ENCODE measurements at places on chromosomes 16 and 17.

GRCh38 chr17:49240619-49241018 lies 10.0 kb upstream of the PHOSPHO1 start:
- no peak for DNase-seq

DNA sequence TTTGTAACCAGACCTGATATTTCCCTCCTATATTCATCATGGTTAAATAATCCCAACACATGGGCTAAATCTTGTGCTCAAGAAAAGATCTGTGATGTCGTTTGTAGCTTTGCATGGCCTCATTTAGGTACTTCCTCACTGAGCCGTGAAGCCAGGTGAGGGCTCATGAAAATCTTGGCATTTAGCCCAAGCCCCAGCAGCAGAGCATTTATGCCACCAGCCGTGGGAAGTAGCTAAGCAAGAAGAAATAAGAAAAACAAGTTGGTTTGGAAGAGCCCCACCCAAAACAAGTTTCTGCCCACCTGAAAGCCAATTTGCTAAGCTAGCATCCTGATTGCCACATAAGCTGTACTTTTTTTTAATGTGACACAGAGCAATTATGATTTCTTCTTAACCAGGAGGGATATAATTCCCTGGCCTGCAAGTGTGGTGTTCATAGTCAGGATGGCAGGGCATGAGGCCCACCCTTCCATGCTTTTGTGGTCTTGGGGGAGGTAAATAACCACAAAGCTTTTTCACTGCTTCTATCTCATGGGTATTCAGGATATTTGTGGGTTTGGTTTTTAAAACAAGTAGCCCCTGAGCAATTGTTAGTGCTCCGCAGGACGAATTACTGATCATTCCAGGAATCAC lies 10.5 kb downstream of the TMIGD1 start:
- no peak for DNase-seq

- no peak for DNase-seq
Observed at GRCh38 chr17:79539944-79540705, 70.7 kb downstream of the RBFOX3 start.

DNA sequence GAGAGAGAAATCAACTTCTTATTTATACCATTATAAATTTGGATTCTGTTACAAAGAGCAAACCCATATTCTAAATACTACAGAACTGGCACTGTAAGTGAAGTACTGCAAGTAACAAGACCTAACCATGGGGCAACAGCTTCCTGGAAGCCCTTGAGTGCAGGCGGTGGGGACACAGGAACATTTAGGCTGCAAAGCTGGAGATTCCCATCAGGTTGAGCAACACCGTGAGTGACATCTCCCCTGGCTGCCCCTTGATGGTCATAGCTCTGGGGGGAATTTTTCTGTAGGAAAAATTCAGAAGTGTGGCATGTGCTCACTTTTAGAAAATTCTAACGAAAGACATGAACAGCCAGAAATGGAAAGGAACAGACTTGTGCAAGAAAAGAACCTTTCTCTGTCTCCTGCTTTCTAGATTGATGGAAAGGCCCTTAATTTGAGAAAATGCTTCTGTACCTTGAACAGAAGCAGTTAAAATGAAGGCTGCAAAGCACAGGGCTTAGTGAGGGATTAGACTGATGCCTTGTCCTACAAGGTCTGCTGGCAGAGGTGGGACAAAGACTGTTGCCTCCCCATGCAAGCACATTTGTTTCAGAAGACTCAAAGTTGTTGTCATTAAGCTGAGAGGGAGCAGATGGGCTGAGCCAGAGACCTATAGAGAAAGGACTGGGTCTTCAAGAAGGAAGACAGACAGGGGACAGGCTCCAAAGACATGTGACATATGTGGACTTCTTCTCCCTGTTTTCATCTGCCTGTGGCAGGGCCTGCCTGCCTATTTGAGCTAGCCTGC lies 380.8 kb downstream of the SLC39A11 start:
- no peak for DNase-seq

DNA sequence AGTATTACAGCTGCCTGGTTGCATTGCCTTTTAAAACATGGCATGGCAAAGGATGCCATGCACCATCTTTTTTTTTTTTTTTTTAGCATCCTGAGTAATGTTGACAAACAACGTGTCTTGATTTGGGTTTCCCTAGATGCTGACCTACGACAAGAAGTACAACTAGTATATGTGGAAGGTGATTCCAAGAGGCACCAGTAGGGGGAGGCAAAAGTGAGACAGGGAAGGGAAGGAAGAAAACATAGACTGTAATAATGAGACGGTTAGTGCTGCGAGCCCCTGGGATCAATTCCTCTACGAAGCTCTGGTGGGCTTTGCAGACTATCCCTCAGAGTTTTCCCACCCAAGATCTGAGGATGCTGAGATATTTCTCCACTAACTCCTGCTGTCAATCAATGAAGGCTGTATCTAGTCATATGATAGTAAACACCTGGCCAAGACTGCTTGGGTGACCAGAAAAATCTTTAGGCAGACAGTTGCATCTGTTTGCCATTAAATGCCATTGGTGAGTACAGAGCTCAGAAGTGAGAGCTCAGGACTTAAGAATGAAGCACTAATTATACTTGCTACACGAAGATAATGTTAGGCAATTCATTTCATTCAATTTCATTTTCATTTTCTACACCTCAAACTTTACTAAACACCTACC lies 458.6 kb upstream of the GOT2 start:
- no peak for DNase-seq

DNA sequence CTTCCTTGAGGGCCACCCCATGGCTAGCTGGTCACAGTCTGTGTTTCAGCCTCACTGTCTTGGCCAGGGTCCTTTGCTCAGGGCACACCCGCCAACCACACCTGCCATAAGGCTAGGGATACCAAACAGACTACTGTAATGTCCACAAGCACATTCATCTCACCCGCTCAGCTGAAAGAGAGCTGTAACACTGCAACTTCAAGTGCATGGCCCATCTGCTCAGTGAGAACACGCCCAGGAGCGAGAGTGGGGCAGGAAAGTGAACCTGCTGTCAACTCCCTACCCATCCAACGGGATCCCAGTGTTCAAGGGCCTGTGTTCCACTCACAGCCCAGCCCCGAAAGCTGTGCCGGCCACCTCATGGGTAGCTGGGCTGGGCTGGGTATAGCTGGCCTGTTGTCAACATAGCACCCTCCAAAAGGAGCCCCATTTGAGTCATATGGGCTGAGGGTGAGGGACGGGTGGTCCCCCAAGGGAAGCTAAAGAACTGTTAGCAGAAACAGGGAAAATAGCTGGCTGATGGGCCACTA lies 55.7 kb downstream of the SCNN1B start:
- DNase-seq: no peak

DNA sequence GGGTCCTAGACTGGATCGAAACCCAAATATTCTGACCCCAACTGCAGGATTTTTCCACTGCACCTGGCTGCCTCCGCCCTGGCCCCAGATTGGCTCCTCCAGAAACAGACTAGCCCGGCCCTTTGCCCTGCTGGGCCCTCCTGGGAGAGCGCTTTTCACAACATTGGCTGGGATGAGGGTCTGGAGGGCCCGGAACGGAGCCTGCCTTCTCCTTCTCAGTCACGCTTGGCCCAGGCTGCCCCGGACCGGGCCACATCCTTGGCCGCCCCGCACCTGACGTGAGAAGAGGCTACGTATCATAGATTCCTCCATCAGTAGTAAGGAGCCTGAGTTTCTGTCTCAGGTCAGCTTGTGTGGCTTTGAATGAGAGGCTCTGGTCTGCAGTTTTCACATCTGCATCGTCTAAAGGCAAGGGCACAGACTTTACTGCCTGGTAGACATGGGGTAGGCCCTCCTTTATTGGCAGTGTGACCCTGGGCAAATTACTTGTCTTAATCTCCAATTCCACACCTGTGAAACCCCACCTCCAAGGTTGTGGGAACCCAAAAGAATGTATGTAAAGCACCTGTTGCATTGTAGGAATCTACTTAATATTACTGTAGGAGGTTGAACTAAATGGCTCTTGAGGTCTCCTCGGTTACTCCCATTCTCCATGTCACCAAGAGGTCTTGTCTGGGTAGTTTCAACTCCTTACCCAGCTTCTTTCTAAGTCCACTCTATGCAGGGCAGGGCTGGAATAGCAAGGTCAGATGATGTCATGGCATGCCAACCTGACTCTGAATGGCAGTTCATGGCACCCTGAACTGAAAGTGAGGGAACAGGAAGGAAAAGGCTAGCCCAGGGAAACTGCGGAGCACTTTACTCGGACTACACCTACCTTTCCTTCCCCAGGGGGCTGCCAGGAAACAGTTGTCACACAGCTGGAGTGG lies 661 bp downstream of the LRRC3C start:
- DNase-seq: peak; percentile 81

- no peak for DNase-seq
Observed at GRCh38 chr16:69116256-69116875, 10.9 kb downstream of the HAS3 start.

DNA sequence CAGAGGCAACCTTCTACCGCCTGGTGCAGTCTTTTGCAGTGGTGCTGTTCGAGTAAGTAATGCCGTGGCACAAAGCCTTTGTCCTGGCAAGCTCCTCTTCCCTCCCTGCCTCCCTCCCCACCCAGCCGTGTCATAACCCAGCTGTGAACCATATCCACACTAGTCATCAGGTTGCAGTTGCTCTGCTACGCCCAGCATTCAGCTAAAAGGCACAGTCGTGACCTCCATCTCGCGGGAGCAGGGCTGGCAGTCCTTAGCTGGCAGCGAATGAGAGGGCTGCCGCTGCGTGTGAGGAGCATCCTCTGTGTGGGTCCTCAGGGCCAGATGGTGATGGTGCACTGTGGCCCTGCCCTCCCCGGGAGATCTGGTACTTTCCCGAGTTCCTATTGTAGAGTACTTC lies 39.3 kb downstream of the CIBAR2 start:
- DNase-seq: peak; percentile 79

DNA sequence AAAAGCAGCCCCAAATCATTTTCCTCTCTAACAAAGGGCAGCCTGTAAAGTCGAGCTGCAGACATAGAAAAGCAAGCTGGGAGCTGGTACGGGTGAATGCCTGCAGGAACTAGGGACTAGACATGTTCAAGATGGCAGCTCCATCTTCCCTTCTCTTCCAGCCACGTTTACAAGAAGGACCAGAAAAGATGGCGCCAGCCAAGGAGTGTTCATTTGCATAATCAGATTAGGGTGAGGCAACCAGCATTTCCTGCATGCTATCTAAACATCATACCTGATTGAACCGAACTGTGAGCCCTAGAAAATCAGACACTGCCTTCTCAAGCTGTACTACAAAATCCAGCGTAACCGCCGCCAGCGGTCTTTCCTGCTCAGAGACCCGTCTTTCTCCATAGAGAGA lies 896.8 kb downstream of the CDH11 start:
- DNase-seq: no peak

- DNase-seq: no peak
Observed at GRCh38 chr17:72614476-72614870, 478.0 kb downstream of the SLC39A11 start.

DNA sequence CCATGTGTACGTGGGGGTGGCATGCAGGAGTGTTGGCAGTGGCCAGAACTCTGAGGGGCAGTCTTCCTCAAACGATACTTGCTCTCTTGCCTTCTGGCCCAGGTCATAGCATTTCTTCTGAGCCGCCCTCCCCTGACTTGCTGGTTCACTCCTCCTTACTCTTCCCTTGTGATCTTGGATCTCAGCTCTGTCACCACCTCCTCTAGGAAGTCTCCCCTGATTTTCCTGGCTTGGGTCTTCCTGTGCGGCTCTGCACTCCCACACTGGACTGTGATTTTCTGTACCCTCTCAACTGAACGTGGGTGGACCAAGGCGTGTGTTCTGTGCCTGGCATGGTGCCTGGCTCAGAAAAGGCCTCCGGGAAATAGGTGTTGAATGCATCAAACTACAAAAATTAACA lies 2.9 kb downstream of the EPN3 start:
- no peak for DNase-seq

DNA sequence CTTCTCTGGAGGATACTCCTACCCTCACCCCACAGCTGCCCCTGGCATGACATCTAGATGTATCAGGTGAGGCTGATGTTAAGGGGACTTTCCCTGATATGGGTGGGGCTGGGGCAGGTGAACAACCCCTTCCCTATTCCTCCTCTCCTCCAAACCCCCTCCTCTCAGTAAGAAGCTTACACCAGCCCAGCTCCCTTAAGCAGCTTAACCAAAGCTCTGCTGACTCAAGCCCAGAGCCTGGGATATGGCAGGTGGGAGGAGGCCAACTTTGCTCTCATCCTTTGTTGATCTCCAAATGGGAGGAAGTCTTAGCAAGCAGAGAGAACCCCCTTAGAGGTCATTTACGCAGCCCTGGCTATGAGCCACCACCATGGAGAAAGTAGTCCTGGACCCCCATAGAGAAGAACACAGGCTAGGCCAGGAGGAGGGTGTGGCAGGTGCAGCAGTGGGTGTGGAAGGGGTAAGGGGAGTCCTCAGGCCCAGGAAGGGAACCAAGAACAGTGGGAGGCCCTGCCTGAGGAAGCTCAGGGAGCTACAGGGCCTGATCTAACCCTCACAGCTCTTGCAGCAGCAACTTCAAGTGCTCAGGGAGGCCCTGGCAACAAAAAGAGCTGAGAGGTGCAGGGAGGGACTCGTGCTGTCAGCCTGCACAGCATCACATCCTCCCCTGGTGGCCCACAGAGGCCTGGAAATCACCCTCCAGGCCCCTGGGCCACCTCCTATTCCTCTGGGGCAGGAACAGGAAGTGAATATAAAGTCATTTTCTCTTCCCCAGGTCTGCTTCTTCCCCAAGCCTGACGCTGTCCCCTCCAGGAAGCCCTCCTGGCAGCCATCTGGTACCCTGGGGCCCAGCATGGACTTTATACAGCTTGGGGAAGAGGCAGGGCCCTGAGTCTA lies 2.9 kb downstream of the UNC119 start:
- peak; percentile 14 for DNase-seq

DNA sequence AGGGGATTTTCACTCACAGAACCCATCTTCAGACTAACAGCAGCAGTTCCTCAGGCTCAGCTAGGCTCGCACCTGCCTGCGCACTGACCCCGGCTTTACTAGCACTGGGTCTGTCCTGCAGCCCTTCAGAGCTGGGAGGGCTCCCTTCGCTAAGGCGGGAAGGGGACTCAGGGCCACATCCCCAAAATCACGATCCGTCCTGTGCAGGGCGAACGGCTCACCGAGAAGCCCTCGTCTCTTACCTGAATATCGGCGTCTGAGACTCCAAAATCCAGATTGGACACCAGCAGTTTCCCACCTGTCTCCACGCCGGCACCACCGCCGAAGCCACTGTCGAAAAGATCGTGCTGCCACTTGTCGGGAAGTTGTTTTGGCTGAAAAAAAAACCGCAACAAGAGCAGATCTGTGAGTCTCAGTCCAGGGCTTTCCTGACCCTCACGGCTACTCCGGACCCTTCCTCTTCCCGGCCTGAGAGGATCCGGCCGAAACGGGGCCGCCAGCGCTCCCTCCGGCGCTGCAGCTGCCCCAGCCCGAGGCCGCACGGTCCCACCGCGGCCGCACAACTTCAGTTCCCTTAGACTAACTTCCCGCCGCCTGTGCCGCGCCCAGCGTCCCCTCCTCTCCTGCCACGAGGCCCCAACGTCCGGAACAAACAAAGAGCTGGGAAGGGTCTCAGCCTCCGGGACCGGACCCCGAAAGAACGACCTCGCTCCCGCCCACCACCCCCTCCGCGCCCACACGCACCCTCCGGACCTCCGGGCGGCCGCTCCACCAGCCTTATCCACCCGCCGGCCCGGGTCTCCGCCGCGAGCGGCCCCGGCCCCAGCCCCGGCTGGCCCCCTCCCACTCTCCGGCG lies 711 bp downstream of the ALYREF start:
- no peak for DNase-seq
